ENCODE measurements at places on chromosomes 3 and 15.

GRCh38 chr3:8420612-8421011, 81.0 kb upstream of the LMCD1 start:
- no peak for DNase-seq

GRCh38 chr3:106014971-106015370, 146.2 kb upstream of the CBLB start:
- DNase-seq, result no peak

- no peak for DNase-seq
Measured at GRCh38 chr15:69781411-69782125, 316.1 kb downstream of the TLE3 start.

DNA sequence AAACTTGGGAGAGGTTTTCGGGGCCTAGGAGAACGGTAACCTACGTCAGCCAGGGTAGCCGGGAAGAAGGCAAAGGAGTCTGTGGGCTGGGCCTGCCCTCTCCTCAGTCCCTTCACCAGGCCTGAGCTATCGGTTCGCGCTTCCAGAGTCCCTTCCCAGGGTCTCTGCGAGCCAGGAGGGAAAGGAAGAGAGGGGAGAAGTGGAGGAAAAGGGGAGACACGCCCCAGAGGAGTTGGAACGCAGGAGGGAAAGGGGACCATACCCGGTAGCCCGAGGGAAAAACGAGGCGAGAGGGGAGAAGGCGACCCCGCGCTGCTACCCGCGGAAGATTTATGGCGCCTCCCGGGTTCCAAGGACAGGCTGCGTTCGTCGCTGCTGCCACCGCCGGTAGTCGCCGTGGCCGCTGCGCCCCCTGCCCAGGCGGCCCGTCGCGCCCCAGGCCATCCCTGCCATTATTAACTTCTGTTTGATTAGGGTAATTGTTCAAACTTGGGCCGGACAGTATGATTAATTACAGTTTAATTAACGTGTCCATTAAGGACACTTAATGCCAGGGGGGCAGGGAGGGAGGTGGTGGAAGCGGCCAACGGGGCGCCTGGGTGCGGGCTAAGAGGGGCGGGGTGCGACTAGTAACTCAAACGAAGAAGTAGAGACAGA, 3.4 kb upstream of the SKOR1 start:
- DNase-seq, result no peak

DNA sequence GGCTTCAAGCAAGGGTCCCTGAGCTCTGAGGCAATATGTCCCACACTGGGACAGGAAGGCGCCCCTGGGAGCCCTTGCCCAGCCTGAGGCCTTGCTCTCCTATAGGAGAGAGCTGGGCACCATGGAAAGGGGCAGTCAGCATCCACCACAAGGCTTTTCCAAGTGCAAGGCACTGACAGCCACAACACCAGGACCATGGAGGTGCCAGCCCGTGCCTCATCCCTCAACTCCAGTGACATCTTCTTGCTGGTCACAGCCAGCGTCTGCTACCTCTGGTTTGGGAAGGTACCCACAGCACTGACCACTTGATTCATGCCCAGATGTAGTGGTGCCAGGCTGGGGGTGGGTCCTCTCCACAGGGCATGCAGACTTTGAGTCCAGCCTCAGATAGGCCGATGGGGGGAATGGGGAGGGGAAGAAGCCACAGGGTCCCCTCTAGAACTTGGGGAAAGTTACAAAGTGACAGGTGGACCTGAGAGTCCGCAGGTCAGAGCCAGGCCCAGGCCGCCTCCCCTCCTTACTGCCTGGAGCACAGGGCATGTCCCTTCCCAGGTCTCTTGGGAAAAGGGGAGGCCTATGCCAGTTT, 11.8 kb downstream of the VILL start:
- no peak for DNase-seq

DNA sequence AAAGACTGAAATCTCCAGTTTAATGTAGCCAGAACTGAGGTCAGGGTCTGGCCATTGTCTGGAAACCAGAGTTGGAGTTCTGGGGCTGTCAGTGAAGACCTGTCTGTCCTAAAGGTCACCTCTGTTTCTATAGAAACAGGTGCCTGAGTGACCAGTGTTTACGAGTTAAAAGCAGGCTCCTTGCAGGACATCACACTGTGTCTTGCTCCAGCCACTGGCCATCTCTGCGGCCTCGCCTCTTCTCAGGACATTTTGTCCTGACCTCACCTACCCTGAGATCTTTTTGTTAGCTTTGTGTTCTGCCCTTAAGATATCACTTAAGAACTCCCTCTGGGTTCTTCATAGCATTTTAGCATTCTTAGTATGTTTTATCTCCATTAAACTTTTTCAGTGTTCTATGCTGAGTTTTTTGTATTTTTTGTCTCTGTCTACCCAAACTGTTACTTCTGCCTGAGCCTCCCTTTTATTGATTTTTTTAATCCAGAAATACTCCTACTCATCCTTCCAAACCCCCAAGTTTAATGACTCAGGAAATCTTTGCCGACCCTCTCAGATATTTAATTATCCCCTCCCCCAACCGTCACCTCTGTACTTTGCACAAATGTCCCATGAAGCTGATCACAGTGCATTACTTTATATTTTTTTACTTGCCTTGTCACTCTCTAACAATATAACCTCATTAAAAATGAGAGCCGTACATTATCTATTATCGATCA, 223.7 kb downstream of the THSD4 start:
- DNase-seq, result no peak

DNA sequence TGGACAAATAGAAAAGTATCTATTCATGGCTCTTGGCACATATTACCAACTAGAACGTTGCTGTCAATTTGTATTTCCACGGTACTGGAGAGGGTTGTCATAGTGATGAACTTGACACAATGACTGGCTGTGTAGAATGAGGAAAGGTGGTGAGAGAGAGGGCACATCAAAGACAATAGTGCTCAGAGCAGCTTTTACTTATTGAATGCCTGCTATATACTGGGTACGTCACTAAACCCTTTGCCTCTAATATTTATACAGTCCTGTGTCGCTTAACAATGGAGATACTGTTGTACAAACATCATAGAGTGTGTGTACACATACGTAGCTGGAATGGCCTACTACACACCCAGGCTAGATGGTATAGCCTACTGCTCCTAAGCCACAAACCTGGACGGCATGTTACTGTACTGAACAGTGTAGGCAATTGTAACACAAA, 8.3 kb downstream of the TMPRSS7 start:
- no peak for DNase-seq

GRCh38 chr3:131326307-131326706, 55.3 kb upstream of the NUDT16 start:
- DNase-seq, result no peak

- DNase-seq, result peak; percentile 49
Measured at GRCh38 chr15:101457696-101458095, 31.8 kb downstream of the PCSK6 start.

- no peak for DNase-seq
Measured at GRCh38 chr3:60504827-60505457, 746.3 kb downstream of the FHIT start.

- DNase-seq, result peak; percentile 73
Measured at GRCh38 chr3:4746241-4746958, 232.8 kb upstream of the BHLHE40 start.

- DNase-seq, result no peak
Measured at GRCh38 chr15:92161039-92161670, 232.5 kb upstream of the ST8SIA2 start.

DNA sequence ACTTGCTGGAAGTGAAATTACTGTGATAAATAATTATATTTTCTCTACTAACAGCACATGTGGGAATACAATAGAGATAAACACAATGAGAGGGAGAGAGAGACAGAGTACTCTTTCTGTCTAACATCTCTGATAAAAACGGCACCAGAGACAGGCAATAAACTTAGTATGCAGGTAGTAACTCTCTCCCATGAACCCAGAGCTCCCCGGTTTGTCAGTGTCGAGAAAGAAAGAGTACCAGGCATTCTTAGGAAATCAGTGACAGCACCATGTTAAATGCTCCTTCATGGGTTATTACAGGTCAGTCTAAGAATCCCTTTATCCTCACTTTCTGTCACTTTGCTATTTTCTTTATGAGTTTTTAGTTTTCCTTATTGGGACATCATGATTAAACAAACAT, 110.7 kb upstream of the EPHA3 start:
- no peak for DNase-seq

DNA sequence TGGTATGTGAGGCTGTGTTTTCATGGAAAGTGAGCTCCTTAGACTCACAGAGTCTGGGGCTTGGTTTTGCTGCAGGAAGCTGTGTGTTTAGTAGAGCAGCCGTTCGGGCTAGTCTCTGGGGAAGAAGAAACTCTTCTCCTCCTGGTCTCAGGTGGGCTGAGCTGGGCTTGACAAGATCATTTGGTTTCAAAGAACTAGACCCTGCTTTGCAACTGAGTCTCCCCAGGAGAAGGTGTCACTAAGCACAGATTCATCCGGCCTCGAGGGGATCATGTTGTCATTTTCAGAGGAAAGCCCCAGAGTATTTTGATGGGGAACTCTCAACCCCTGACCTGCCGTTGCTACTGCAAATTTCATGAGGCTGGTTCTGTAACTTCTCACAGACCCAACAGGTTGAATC, 188.5 kb downstream of the FAM43A start:
- DNase-seq, result no peak

- DNase-seq, result no peak
Measured at GRCh38 chr3:52614689-52615088, 71.0 kb downstream of the PBRM1 start.

GRCh38 chr15:37979671-37980409, 45.4 kb downstream of the TMCO5A start:
- no peak for DNase-seq

GRCh38 chr3:188792793-188793192, 379.0 kb upstream of the TPRG1 start:
- no peak for DNase-seq

DNA sequence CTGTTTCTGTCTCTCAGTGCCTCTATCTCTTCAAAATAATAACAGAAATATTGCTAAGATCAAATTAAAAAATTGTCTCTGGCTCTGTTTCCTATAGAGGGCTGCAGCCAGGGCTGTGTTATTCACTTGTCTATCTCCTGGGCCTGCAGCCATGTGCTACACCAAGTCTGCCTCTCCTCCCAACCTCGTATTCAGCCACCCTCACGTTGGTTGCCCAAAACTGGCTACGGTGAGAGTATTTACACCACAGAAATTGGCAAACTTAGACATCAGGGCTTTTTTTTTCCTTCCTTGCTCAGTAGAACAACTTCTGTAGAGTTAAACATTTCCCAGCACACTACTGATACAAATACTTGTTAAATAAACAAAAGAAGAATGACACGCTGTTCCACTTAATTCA, 320.9 kb upstream of the ICE2 start:
- DNase-seq, result no peak

- no peak for DNase-seq
Measured at GRCh38 chr3:58027704-58028317, 19.6 kb downstream of the FLNB start.

- DNase-seq, result no peak
Measured at GRCh38 chr3:18761530-18761929, 336.4 kb upstream of the SATB1 start.

GRCh38 chr3:126895178-126896066, 87.5 kb upstream of the PLXNA1 start:
- DNase-seq, result peak; percentile 53

- no peak for DNase-seq
Measured at GRCh38 chr3:28050885-28051284, 190.5 kb upstream of the CMC1 start.

GRCh38 chr15:33467816-33468163, 157.0 kb downstream of the RYR3 start:
- no peak for DNase-seq

GRCh38 chr3:33167716-33168336, 50.8 kb downstream of the SUSD5 start:
- DNase-seq, result no peak

GRCh38 chr3:31858439-31858838, 122.6 kb downstream of the OSBPL10 start:
- no peak for DNase-seq

GRCh38 chr3:120424976-120425570, 25.7 kb downstream of the FSTL1 start:
- no peak for DNase-seq

DNA sequence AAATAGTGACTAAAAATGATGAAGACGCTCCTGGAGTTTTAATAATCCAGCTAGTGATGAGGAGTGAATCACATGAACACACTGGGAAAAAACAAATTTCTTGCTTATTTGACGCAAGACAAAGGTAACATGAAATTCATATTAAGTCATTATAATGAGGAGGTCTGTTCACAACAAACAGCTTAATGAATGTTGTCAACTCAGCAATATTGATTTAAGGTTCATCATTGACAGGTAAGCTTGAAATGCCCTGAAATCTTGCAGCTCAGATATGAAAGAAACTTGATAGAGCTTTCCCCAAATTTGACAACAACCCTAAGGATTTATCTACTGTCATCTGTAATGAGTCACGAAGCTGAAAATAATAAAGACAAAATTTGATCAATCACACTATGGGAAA, 108.1 kb upstream of the SELENOK start:
- DNase-seq, result no peak

DNA sequence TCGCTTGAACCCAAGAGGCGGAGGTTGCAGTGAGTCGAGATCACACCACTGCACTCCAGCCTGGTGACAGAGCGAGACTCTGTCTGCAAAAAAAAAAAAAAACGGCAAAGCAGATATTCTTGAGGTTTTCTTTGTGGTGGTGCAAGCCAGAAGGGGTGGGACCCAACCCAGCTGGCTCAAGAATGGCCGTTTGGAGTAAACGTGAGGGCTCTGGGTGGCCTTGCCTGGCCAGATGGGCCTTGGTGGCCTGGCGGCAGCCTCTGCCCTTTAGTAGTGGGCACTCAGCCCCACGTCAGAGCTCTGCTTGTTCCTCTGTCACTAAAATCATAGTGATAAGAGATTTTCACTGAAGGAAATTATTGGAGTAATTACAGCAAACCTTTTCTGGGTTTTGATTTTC, 50.5 kb downstream of the ATP1B3 start:
- no peak for DNase-seq

- no peak for DNase-seq
Measured at GRCh38 chr3:140199743-140200142, 264.8 kb downstream of the CLSTN2 start.

DNA sequence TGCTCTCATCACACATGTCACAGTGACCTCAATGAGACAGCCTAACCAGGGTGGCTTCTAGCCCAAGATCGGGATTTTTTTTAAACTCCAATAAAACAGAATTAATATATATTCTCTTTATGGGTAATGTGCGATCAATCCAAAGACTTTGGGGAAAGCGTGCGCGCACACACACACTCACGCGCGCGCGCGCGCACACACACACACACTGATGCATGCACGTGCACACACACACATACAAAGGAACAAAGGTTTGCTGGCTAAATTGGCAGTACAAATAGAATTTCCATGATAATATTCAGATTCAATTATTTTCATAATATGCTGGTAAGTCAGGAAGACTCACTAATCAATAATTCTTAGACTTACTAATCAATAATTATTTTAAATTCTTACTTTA, 19.3 kb downstream of the IL17RD start:
- DNase-seq, result no peak

GRCh38 chr15:89455535-89455934, 40.8 kb downstream of the RHCG start:
- no peak for DNase-seq

- no peak for DNase-seq
Measured at GRCh38 chr15:25327686-25328085, 111.1 kb downstream of the UBE3A start.

- no peak for DNase-seq
Measured at GRCh38 chr15:41043276-41043951, 72.7 kb downstream of the INO80 start.

- DNase-seq, result no peak
Measured at GRCh38 chr3:20235796-20236195, 49.8 kb upstream of the SGO1 start.

- DNase-seq, result no peak
Measured at GRCh38 chr3:36540888-36541518, 160.7 kb downstream of the STAC start.

- DNase-seq, result no peak
Measured at GRCh38 chr3:185724251-185724650, 100.6 kb downstream of the IGF2BP2 start.

- peak; percentile 72 for DNase-seq
Measured at GRCh38 chr3:128322030-128323022, 144.4 kb downstream of the DNAJB8 start.
